Naive B cell (primary cell): ENCODE measurements at places on chromosomes 13 and 19. TPM values are rescaled to one million over a fixed set of nuclear protein-coding genes. Genes with fewer than 3 reads are reported as not detected.

- H3K27me3 ChIP-seq, result peaks cover 12% of the 10 kb centered on the region
- no peak overlapping the region for H3K4me3 ChIP-seq
- DNase-seq, result no peak
- peaks cover 27% of the 10 kb centered on the region for H3K36me3 ChIP-seq
- no peak overlapping the region for H3K27ac ChIP-seq
Measured at GRCh38 chr13:23716401-23716800, 146.2 kb downstream of the TNFRSF19 start.

GRCh38 chr13:44972956-44973581 lies 16.2 kb downstream of the NUFIP1 start:
- no peak overlapping the region for H3K27ac ChIP-seq
- no peak overlapping the region for H3K4me3 ChIP-seq
- H3K4me1 ChIP-seq, result no peaks in the 10 kb centered on the region
- no peak for DNase-seq
- H3K27me3 ChIP-seq, result no peaks in the 10 kb centered on the region
- H3K36me3 ChIP-seq, result peaks cover 8% of the 10 kb centered on the region

- peaks cover 30% of the 10 kb centered on the region for H3K4me1 ChIP-seq
- H3K27me3 ChIP-seq, result no peaks in the 10 kb centered on the region
- DNase-seq, result no peak
- H3K4me3 ChIP-seq, result no peak overlapping the region
- H3K36me3 ChIP-seq, result peaks cover 6% of the 10 kb centered on the region
- no peak overlapping the region for H3K27ac ChIP-seq
Measured at GRCh38 chr19:10096615-10096963, 5.9 kb downstream of the ANGPTL6 start.

The ZIC2 gene
- not detected for polyA plus RNA-seq

The DOHH gene
- polyA plus RNA-seq, result 6.6 TPM

- no peak for DNase-seq
- peaks cover 2% of the 10 kb centered on the region for H3K4me1 ChIP-seq
- H3K27ac ChIP-seq, result no peak overlapping the region
- H3K4me3 ChIP-seq, result no peak overlapping the region
Measured at GRCh38 chr13:93230261-93230855, 3.8 kb downstream of the GPC6 start.

The SIGLECL1 gene
- not detected for polyA plus RNA-seq
